Retina (tissue), 1 donor: ENCODE measurements at places on chromosomes 2 and 18.

DNA sequence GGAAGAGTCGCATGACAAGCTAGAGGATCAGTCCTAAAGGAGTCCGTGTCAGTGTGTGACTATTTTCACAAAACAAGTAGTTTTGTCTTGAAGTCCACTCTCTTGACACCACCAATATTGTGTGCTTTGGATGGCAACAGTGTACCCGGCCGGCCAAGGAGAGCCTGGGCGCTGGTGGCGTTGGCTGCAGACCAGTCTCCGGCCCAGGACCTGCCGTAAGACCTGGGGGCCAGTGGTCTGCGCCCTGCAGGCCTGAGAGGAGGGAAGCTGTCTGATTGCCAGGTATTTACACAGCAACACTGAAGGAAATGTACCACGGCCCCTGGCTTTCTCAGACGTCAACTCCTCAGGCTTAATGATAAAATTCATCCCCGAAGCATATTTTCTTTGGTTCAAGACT is 472.4 kb upstream of the SALL3 start:
- no peak for DNase-seq

- no peak for DNase-seq
These were observed 551.6 kb downstream of the ZEB2 start for GRCh38 chr2:143968360-143968759.

DNA sequence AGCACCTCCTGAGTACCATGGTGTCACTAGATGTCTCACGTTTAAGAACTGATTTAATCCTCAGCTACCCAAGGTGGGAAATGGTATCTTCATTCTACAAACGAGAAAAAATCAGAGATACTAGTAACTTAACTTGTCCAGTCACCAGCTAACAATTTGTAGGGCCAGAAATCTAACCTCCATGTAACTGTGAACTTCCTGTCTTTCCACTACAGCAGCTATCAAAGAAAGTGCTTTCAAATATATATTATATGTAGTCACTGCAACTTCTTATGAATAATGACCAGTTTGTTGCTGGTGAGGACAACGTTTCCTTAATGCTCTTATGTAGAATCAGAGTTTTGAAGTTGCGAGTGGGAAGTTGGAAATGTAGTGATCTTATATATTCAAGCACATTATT is 1.9 kb downstream of the REV1 start:
- no peak for DNase-seq

- no peak for DNase-seq
These were observed 321.9 kb upstream of the RAB12 start for GRCh38 chr18:8287196-8287885.

- DNase-seq = no peak
These were observed 41.1 kb downstream of the SP140 start for GRCh38 chr2:230266638-230267037.

DNA sequence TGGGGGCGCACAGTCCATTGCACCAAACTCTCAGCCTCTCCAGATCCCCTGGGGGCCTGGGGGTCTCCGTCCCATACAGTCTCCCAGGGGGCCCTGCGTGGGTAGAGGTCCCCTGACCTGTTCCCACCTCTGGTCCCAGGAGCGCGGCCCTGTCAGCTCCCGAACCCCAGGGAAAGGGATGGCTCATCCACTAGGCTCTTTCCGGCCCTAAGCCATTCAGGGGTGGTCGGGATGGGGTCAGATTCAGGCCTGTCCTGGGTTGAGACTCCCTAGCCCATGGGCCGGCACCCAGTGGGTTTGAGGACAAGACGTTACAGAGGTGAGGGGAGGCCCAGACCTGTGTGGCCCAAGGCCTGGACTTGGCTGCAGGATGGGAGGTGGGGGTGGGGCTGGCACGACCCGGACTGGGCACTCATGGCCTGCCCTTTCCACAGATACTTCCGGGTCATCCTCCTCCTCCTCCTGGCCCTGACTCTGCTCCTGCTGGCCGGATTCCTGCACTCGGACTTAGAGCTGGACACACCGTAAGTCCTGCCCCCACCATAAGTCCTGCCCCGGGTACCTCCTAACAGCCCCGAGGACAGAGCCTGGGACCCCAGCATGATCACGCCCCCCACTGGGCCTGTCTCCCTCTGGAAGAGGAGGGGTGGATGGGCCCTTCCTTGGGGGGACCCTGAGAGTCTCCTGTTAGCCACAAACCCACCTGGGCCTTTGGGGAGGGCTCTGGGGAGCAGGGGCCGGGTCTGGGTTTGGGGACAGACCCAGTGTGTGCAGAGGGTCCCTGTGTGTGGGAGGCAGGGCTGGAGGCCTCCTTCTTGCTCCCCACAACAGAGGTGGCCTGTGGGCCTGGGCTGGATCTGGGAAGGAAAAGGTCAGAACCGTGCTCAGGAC is 10.1 kb upstream of the NEU4 start:
- no peak for DNase-seq

DNA sequence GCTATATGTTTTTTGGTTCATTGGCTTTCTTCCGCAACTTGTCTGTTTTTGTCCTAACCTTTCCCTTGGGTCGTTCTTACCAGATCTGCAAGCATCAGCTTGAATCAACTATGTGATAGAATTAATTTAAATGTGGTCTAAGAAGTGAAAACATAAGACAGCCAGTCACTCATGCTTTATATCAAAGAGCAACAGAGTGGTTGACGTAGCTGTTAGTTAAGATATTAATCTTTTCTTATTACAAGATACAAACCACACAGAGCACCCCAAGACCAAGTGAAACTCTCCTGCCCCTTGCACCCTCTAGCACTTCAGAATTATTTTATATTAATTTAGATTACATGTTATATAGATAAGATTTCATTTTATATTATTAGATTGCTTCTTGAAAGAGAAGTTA is 15.2 kb downstream of the IL18RAP start:
- DNase-seq = no peak

DNA sequence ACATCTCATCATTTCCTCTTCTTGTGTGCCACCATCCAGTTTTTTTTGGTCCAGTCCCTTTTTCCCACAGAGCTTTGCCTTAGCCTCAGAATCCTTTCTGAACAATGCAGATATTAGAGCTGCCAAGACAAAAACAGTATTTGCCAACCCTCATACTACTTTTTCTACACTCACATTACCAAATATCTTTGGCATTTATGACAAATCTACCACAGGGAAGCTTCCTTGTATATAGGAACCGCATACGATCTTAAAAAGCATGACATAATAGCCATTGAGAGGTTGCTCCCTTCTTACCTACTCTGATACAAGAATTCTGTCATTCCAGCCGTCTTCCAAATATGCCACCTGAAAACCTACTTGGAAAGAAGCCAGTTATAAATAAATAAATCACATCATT is 9.4 kb downstream of the ZNF24 start:
- DNase-seq = no peak

DNA sequence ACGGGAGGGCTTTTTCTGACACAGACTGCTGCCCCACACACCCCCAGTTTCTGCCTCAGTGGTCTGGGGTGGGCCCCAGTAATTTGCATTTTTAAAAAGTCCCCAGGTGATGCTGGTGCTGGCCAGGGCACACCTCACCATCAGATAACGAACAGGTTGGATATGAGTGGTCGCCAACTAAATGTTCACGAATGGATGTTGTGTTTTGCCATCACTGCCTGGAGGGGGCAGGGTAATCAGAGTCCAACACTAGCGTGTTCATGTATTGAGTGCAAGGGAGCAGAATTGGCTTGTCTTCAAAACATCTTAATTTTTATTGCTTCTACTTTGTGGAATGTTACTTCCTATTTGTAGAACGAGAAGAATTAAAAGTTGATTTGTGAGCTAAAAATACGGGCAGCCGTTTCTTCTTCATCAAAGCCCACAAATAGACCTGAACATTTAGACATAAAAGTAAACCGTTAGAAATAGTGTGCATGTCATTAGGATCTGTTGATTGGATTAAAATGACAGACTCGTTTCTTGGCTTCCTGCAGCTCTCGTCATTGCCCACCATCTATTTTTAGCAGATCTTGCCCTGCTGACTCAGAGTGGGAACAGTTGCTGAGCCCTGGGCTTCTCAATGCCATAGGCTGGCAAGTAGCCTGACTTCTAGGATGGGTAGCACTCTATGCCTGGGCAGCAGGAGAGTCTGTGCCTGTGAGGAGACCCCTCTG is 45.2 kb downstream of the NCK2 start:
- DNase-seq = no peak

DNA sequence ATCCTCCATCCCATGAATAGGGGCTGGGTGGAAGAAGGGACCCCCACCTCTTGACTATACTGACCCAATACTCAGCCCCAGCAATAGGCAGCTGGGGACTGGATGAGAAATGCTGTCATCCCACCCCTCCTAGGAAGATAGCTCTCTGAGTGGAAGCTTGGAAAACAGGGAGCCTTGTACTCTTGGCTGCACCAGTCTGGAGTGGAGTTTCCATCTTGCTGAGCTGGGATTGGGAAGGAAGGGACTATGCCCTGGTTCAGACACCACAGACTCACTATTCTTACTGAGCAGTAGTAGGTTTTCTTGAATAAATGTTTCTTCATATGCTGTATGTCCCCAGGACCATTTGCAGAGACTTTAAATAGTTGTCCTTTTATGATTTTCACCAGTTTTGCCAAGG is 7.4 kb downstream of the DCAF17 start:
- DNase-seq = no peak

DNA sequence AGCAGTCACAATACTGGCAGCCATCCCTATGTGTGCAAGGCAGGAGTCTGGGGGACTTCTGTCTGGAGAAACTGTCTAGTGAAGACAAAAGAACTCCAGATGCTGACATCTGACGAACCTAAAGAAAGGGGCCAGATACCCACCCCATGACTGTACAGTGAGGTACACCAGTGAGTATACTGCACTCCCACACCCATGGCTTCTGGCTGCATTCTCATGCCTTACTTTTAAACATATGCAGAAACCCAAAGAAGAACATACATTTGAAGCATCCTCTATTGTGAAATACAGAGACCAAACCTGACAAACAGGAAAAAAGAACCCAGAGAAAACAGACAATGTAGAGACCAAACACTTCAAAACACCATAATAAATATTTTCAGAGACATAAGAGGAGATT is 102.2 kb downstream of the ACTR3 start:
- no peak for DNase-seq

DNA sequence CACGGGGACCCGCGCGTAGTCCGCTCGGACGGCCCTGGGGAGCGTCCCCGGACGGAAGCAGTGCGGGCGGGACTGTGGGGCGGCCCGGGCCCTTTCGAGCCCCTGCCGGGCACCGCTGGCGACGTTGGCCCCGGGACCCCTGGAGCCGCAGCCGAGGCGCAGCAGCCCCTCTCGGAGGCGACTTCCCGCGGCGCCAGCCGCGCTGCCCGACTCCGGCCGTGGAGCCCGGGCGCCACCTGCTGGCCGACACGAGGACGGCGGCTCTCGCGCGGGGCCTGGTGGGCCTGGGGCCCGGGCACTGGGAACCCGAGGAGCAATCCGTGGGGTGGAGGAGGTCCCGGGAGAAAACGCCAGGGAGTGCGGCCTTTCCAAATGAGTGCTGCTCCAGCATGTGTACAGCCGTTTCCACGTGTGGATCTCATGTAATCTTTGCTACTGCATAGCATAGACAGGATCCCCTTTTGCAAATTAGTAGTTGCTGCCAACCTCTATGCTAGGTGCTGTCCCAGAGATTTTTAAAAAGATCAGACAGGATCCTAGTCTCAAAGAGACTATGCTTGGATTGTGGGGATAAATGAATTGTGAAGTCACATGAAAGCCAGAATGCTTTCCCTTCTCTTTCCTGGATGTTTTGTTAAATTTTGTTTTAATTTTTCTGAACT is 4.0 kb downstream of the ID2 start:
- DNase-seq = peak; percentile 91

- no peak for DNase-seq
These were observed 228.4 kb downstream of the KCNS3 start for GRCh38 chr2:18106841-18107240.

- no peak for DNase-seq
These were observed 1.0 kb upstream of the PEX13 start for GRCh38 chr2:61016392-61017002.

DNA sequence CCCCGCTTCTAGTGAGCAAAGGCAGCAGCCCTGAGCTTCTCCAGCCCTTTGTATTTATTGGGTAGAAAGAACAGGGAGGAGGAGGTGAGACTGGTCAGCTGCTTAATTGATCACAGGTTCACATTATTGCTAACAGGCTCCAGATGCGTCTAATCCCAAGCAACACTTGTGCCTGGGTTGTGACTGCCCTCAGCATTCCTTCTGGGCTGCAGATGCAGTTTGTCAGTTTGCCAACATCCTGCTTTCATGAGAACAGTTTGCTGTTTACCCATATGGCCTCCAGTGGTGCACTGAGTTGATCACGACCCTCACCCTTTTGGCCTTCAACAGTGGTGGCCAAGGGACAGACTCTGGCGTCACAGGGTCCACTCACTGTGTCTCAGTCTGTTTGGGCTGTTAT is 159.5 kb upstream of the ZNF516 start:
- DNase-seq = no peak

DNA sequence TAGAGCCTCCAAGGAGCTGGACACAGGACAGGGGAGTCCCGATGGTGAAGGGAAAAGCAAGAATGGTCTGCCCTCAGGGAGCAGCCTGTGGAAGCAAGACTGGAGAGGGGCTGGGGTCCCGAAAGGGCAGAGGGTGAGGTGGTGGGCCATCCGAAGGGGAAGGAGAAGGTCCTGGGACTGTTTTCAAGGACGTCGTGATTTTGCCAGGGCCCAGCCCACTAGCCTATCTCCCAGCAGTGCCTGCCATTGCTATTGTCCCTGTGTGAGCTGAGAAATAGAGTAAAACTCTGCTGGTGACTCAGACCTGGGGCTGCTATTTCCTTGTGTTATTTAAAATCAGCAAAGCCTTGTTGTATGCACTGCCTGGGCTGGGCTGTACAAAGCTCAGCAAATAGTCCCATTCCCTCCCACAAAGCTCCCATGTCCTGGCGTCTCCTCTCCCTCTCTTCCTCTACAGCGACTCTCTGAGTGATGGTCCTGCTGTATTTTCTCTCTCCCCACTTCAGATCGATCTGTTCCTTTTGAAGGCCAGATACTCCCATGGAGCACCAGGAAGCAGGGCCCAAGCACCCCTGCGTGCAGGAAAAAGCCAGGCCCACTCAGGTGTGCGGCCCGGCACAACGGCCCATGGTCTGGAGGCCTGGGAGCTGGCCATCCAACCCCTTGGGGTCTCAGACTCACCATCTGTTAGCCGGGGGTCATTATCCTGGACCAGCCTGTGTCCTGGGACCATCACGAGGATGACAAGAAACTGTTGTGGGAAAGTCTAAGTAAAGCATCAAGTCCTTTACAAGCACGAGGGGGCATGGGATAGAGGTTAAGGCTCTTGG is 65.0 kb upstream of the OTOF start:
- no peak for DNase-seq

- DNase-seq = peak; percentile 85
These were observed 144.0 kb downstream of the TNS1 start for GRCh38 chr2:217858519-217859491.

DNA sequence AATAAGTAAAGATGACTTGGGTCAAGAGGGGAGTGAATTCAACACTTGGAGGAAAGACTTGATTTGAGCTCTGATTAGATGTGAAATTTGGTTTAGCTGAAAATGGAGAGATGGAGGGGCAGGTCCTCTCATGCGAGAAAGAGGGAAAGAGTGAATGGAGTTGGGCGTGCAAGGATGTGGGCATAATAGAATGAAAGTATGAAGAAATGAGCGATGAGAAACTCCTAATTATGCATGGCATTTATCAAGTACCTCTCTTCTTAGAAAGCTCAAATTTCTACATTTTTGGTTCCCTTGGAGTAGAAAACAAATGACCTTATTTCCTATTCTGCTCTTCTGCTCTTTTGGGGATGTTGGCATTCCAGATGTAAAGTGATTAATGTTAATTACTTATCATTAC is 161.5 kb downstream of the PHLPP1 start:
- no peak for DNase-seq

- DNase-seq = no peak
These were observed 270.8 kb upstream of the PARD3B start for GRCh38 chr2:204274429-204274828.
